HFFc6 (cell line): ENCODE measurements at places on chromosomes 13 and 19.

DNA sequence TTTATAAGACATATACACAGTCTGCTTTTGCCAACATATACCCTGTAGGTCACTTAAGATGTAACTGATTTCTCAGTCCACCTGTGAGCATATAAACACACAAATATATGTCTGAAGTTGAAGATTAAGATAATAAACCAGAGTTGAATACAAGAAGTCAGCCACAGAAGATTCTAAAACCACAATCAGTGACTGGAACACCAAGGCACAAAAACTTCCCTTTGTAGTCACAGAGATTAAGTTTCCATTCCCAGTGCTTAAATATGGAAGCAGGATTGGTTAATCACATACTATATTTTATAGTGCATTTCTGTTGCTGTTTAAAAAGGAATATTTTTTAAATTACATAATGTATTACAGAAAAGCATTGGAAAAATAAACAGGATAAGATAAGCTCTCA lies 39.9 kb downstream of the MTMR6 start:
- no peaks in the 10 kb centered on the region for H3K27me3 ChIP-seq
- peaks cover 23% of the 10 kb centered on the region for H3K36me3 ChIP-seq
- H3K27ac ChIP-seq: no peak overlapping the region

- H3K36me3 ChIP-seq: no peaks in the 10 kb centered on the region
- no peak for DNase-seq
- no peak overlapping the region for H3K4me3 ChIP-seq
Observed at GRCh38 chr13:71546881-71547280, 320.1 kb downstream of the DACH1 start.

GRCh38 chr19:14393329-14393728 lies 12.1 kb downstream of the ADGRE5 start:
- DNase-seq: no peak
- no peak overlapping the region for H3K27ac ChIP-seq
- peaks cover 26% of the 10 kb centered on the region for H3K36me3 ChIP-seq
- H3K4me3 ChIP-seq: no peak overlapping the region
- no peaks in the 10 kb centered on the region for H3K4me1 ChIP-seq
- peaks cover 3% of the 10 kb centered on the region; the same call in 1 of the 2 replicates for H3K27me3 ChIP-seq

DNA sequence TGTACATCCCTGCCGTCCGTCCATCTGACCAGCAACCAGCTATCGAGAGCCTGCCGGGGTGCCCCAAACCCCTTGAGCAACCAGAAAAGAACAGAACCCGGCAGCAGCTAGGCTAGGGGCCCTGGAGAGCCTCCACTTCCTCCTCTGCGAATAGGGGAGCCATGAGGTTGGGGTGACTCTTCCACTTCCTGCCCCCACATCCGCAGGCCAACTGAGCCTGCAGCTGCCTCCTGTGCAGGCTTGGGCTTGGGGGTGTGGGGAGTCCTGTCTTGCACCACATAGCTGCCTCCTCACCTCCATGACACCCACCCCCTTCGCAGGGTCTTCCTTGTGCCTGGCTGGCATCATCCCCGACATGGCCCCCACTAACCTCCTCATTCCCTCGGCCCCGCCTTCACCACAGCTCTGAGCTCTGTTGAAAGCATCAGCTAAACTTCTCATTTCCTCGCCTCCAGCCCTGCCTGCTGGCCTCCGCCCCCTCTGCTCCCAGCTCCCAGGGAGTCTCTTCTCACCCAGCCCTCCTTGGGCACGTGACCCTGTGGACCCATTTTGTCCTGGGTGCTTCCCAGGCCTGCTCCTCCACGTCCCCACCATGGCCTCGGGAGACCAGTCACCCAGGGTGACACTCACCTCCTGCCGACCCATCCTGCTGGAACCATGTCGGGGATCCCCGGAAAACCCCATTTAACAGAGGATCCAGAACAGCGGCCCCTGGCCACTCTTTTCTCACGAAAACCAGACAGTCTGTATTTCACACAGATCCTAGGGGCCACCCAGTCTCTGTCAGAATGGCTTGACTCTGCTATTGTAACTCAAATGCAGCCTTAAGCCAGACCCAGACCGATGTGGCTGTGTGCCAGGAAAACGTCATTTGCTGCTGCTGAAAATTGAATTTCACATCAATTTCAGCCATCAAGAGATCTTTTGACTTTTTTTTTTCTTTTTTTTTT lies 50.4 kb downstream of the MYO9B start:
- peaks cover 21% of the 10 kb centered on the region for H3K4me1 ChIP-seq
- DNase-seq: no peak
- peaks cover 3% of the 10 kb centered on the region for H3K27me3 ChIP-seq
- peaks cover 15% of the 10 kb centered on the region; the same call in 1 of the 2 replicates for H3K36me3 ChIP-seq

GRCh38 chr13:27523346-27524073 lies 73.1 kb upstream of the MTIF3 start:
- H3K27me3 ChIP-seq: peaks cover 38% of the 10 kb centered on the region
- H3K4me1 ChIP-seq: no peaks in the 10 kb centered on the region
- DNase-seq: no peak
- H3K36me3 ChIP-seq: no peaks in the 10 kb centered on the region

GRCh38 chr19:14544977-14545715 lies 15.8 kb downstream of the TECR start:
- no peak overlapping the region for H3K4me3 ChIP-seq
- DNase-seq: no peak
- peaks cover 4% of the 10 kb centered on the region; the same call in 1 of the 2 replicates for H3K36me3 ChIP-seq
- H3K27ac ChIP-seq: peak overlapping the region; percentile 36; the same call in 1 of the 2 replicates
- H3K27me3 ChIP-seq: peaks cover 1% of the 10 kb centered on the region; the same call in 1 of the 2 replicates
- peaks cover 7% of the 10 kb centered on the region for H3K4me1 ChIP-seq

GRCh38 chr19:28486926-28487325 lies 726.0 kb downstream of the UQCRFS1 start:
- no peaks in the 10 kb centered on the region for H3K27me3 ChIP-seq
- no peak overlapping the region for H3K4me3 ChIP-seq
- H3K4me1 ChIP-seq: no peaks in the 10 kb centered on the region
- DNase-seq: no peak
- no peaks in the 10 kb centered on the region; the same call in 1 of the 2 replicates for H3K36me3 ChIP-seq
- H3K27ac ChIP-seq: no peak overlapping the region

- H3K27me3 ChIP-seq: peaks cover 3% of the 10 kb centered on the region; the same call in 1 of the 2 replicates
- no peak for DNase-seq
- H3K36me3 ChIP-seq: no peaks in the 10 kb centered on the region; the same call in 1 of the 2 replicates
Observed at GRCh38 chr13:26247011-26247410, 6.9 kb upstream of the CDK8 start.

- no peak for DNase-seq
- no peak within 1 kb of the TSS for H3K27ac ChIP-seq
- peak within 1 kb of the TSS; percentile 3; the same call in 1 of the 2 replicates for H3K4me3 ChIP-seq
- H3K4me1 ChIP-seq: no peaks in the 10 kb centered on the region
- peaks cover 2% of the 10 kb centered on the region; the same call in 1 of the 2 replicates for H3K27me3 ChIP-seq
Observed at GRCh38 chr19:9362905-9363304, at the start of gene ZNF177. Gene ZNF177 (plus strand): TSS chr19:9363013. CDS start chr19:9378312, 15,299 bp downstream.

GRCh38 chr13:28137596-28137995 lies 749 bp upstream of the PAN3 start:
- no peak for DNase-seq
- peak overlapping the region; percentile 97 for H3K27ac ChIP-seq
- no peaks in the 10 kb centered on the region for H3K36me3 ChIP-seq
- peaks cover 3% of the 10 kb centered on the region; the same call in 1 of the 2 replicates for H3K27me3 ChIP-seq
- peaks cover 38% of the 10 kb centered on the region for H3K4me1 ChIP-seq

- no peak overlapping the region for H3K4me3 ChIP-seq
- H3K36me3 ChIP-seq: no peaks in the 10 kb centered on the region
Observed at GRCh38 chr19:35973487-35973886, 21.5 kb upstream of the SDHAF1 start.

DNA sequence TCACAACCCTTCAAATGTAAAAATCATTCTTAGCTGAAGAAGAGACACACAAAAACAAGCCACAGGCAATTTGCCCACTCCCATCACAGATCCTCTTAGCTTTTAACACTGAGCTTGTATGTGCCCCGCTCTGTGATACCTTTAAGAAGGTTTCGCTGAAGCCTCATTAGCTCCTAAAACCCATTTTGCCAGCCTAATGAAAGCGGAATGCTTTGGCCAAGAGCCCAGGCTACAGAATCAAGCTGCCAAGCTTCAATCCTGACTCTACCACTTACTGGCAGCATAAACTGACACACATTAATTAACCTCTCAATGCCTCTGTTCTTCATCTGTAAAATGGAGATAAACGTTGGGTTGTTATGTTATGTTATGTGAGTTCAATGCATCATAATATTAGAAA lies 10.5 kb downstream of the ZNF112 start:
- H3K4me3 ChIP-seq: no peak overlapping the region
- H3K27ac ChIP-seq: no peak overlapping the region
- H3K27me3 ChIP-seq: no peaks in the 10 kb centered on the region
- no peak for DNase-seq
- no peaks in the 10 kb centered on the region for H3K4me1 ChIP-seq

DNA sequence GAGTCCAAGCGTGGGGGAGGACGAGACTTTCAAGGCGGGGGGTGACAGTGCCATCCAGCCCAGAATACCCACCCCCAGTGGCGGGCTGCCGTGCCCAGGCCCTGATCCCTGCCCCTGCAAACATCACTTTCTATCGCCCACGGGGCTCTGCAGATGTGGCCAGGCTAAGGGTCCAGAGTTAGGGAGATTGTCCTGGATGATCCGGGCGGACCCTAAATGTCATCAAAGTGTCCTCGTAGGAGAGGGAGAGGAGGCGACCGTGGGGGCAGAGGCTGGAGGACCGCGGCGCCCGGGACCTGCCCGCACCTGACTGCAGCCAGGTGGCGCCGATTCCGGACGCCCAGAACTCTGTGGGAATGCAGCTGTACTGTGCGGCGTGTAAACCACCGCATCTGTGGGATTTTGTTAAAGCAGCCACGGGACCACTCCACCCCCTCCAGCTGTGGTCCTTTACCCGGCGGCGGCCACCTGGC lies 32.4 kb downstream of the GJA3 start:
- H3K27ac ChIP-seq: no peak overlapping the region
- peaks cover 21% of the 10 kb centered on the region for H3K4me1 ChIP-seq
- no peak for DNase-seq
- H3K36me3 ChIP-seq: no peaks in the 10 kb centered on the region
- H3K4me3 ChIP-seq: peak overlapping the region; percentile 20; the same call in 1 of the 2 replicates

GRCh38 chr13:95403349-95404140 lies 102.3 kb upstream of the ABCC4 start:
- H3K4me1 ChIP-seq: peaks cover 14% of the 10 kb centered on the region
- no peak for DNase-seq
- H3K27ac ChIP-seq: no peak overlapping the region
- no peaks in the 10 kb centered on the region for H3K36me3 ChIP-seq
- H3K4me3 ChIP-seq: peak overlapping the region; percentile 86

DNA sequence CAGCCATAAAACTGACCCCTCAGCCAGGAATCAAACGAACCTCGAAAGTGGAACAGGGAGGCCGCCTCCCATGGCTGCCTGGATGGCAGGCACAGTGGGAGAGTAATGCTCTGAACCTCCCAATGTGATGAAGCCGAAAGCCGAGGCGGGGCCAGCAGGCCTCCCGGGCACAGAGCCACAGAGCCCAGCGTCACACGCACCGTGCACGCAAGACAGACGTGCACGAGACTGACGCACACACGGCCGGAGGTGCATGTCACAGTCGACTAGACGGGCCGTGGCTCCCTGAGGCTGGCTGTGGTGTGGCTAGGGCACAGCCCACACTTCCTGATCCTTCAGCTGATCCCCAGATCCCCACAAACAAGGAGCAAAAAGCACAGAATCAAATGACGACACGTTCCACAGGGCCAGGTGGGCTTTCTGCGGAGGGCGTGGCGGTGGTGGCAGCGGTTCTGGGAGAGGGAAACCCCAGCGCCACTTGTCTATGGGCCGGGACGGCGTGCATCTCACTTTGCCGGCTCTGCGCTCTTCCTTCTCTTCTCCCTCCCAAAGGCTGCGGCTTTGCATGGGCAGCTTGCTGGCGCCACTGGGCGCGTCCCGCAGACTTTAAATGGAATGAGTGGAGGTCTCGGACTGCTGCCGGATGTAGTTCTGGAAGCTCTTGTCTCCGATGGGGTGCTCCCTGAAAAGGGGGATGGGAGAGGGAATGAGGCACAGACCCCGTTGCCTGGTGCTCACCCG lies 5.0 kb upstream of the C13orf46 start:
- peak overlapping the region; percentile 44; the same call in 1 of the 2 replicates for H3K27ac ChIP-seq
- no peak overlapping the region for H3K4me3 ChIP-seq
- DNase-seq: no peak

DNA sequence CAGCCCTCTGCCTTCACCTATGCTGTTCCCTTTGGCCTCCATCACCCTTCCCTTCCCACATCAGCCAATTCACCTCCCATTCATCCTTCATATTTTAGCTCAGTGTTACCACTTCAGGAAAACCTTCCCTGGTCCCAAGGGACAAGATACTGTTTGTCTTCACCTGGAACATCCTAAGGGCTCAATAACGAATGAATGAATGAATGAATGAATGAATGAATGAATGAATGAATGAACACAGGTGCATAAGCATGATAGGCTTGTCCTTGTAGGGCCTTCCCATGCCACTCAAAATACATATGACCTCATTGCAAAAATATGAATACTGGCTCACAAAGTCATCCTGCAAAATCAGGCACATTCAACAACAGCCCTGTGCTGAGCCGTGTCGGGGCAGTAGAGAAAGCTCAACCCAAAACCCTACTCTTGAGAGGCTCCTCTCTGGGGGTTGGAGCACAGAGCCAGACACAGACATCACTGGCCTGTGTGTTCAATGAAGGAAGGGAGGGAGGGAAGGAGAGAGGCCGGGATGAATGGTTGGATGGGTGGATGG lies 33.7 kb upstream of the TPM4 start:
- no peaks in the 10 kb centered on the region; the same call in none of the 2 replicates for H3K27me3 ChIP-seq
- H3K27ac ChIP-seq: no peak overlapping the region
- no peak for DNase-seq
- H3K36me3 ChIP-seq: no peaks in the 10 kb centered on the region
- H3K4me1 ChIP-seq: peaks cover 28% of the 10 kb centered on the region
- no peak overlapping the region for H3K4me3 ChIP-seq

GRCh38 chr13:44040070-44040817 lies 160.5 kb downstream of the LACC1 start:
- no peak for DNase-seq
- H3K36me3 ChIP-seq: no peaks in the 10 kb centered on the region
- H3K27ac ChIP-seq: no peak overlapping the region
- peaks cover 19% of the 10 kb centered on the region for H3K27me3 ChIP-seq
- H3K4me3 ChIP-seq: no peak overlapping the region

DNA sequence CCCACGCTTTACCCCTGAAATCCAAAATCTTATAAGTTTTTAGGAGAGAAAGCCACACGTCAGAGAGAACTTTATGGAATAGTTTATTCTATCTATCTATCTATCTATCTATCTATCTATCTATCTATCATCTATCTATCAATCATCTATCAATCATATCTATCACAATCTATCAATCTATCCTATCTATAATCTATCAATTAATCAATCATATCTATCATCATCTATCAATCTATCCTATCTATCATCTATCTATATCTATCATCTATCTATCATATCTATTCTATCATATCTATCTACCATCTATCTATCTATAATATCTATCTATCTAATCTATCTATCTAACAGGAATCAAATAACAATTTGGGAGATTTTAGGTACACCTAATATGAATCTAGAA lies 115.1 kb downstream of the FGF9 start:
- no peaks in the 10 kb centered on the region for H3K27me3 ChIP-seq
- H3K36me3 ChIP-seq: no peaks in the 10 kb centered on the region
- no peaks in the 10 kb centered on the region for H3K4me1 ChIP-seq
- no peak overlapping the region for H3K4me3 ChIP-seq
- DNase-seq: no peak

GRCh38 chr13:22107549-22107948 lies 436.7 kb downstream of the FGF9 start:
- H3K27me3 ChIP-seq: no peaks in the 10 kb centered on the region
- peaks cover 10% of the 10 kb centered on the region; the same call in 1 of the 2 replicates for H3K36me3 ChIP-seq
- no peaks in the 10 kb centered on the region for H3K4me1 ChIP-seq
- H3K4me3 ChIP-seq: no peak overlapping the region
- DNase-seq: no peak
- no peak overlapping the region for H3K27ac ChIP-seq
